T-helper 9 cell (primary cell): ENCODE measurements at places on chromosomes 12 and 14.

DNA sequence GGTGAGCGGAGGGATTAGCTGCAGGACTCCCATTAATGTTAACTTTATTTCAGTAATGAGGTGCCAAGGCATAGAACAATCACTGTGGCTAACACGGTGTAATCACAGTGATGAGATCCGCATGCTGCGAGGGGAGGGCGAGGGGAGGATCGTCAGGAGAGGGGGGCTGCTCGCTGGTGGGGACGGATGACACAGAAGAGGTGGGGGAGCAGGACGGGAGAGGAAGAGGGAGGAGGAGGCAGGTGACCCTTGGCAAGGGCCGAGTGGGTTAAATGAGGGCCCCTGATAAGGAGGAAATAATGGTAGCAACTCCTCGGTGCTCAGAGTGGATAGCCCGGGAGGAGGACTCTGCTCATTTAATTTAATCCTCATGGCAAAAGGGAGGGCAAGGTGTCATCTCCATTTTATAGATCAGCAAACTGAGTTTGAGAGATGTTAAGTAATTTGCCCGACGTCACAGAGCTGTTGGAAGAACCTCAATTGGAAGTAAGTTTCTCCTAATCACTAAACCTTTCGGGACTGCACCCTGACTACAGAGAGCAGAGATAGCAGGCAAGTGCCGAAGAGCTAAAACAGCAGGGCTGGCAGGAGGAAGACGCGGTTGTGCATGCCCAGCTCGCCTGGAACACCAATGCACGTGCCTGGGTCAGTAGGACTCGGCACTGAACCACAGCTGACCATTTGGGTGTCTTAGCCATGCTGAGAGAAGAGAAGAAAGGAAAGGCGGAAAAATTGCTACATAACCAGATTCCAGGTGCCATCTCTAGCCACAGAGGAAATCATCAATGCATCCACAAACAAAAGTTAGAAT lies 43.0 kb downstream of the SPRING1 start:
- no peak for DNase-seq

- no peak for DNase-seq
Observed at GRCh38 chr14:47039336-47039735, 387.8 kb upstream of the RPL10L start.

DNA sequence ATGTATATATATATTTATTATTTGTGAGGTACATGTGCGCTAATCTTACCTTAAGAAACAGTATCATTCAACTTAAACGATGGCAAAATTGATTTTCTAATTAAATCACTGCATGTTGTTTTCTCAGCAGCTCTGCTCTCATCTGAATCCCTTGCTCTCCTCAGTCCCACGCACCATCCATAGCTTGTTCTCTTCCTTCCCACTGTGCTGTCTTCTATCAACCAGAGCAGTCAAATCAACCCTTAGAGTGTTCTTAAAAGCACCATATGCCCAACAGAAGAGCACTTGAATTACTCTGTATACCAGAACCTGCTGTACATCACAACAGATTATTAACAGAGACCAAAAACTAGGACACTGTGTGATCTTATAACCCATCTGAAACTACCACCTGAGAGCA lies 209.4 kb upstream of the G2E3 start:
- no peak for DNase-seq

- no peak for DNase-seq
Observed at GRCh38 chr14:85061256-85061655, 468.7 kb upstream of the FLRT2 start.

- no peak for DNase-seq
Observed at GRCh38 chr12:113305281-113305856, 29.5 kb downstream of the SLC8B1 start.

GRCh38 chr14:64388533-64389285 lies 556 bp downstream of the MTHFD1 start:
- no peak for DNase-seq

- DNase-seq = no peak
Observed at GRCh38 chr12:106918746-106919145, 37.0 kb upstream of the TMEM263 start.

- no peak for DNase-seq
Observed at GRCh38 chr14:67609642-67610310, 9.7 kb upstream of the PIGH start.
